Activated CD8-positive, alpha-beta memory T cell treated with anti-CD3 and anti-CD28 coated beads, Interleukin-2, amount 10 ng/mL, durations not matched to agents 7 days and 5 days (primary cell): ENCODE measurements at places on chromosomes 3 and 15. TPM values are rescaled to one million over a fixed set of nuclear protein-coding genes. Genes with fewer than 3 reads are reported as not detected.

The RAD18 gene
- 35.4 TPM for total RNA-seq

DNA sequence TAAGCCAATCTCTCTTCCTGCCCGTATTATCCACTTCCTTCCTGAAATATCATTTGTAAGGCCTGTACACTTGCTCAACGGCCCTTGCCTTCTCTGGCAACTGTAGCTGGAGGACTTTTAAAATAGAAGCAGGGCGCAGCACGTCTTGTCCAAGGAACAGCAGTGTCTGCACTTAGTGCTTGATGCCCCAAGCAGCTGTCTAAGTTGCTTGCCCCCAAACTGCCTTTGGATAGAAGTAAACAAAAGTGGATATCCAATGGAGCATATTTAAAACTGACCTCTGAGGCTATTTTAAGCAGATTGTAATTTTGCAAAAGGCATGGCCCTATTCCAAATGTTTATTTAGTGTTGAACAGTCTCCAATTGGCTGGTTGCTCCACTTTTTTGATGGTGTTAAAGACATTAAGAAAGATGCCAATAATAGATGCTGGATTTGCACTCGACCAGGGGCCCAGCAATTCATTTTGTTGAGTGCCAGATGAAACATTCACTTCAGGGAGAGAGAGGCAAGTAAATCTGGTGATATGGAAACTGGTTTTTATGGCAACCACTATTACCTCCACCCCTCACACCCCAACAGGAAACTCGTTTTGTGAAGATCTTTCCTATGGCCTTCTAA lies 526.8 kb upstream of the TBL1XR1 start:
- H3K27me3 ChIP-seq = no peaks in the 10 kb centered on the region
- H3K27ac ChIP-seq = no peak overlapping the region
- H3K36me3 ChIP-seq = peaks cover 2% of the 10 kb centered on the region
- no peak overlapping the region for H3K4me3 ChIP-seq

The GOLGA8Q gene
- total RNA-seq = 7.7 TPM

The CACNA1D gene
- 0.41 TPM for total RNA-seq

GRCh38 chr15:39491886-39492490 lies 88.9 kb upstream of the THBS1 start:
- no peak overlapping the region for H3K27ac ChIP-seq
- DNase-seq = no peak
- H3K27me3 ChIP-seq = peaks cover 45% of the 10 kb centered on the region
- no peak overlapping the region for H3K4me3 ChIP-seq
- peaks cover 22% of the 10 kb centered on the region for H3K4me1 ChIP-seq

DNA sequence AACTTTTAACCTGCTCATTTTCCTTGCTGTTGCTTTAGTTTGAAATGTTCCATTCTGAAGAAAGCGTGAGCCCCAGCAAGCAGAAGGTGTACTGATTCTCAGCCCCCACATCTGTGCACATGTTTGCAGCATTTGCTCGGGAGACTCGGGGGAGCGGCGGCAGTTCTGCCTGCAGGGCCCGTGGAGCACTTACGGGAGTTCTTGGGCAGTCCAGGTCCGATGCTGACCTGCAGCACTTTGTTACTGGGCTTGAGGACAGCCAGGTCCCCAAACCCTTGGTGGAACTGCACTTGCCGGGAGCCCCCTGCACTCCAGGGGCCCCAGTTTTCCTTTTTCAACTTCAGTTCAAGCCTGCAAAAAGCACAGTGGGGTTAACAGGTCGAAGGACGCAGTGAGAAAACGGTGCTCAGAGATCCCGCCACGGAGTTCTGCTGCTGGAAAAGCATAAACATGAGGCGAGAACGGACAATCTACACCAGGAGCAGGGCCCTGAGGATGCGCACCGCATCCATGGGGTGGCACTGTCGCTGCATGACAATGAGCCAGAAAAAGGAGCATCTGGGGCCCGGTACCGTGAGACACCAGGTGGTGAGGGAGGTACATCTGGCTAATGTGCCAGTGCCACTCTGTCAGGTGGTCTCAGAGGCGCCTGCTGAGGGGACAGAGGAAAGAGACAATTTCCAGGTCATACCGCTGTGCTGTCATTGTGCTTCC lies 45.6 kb upstream of the LDHAL6B start:
- no peaks in the 10 kb centered on the region for H3K27me3 ChIP-seq
- peaks cover 14% of the 10 kb centered on the region for H3K36me3 ChIP-seq
- peak; percentile 50 for DNase-seq
- no peak overlapping the region for H3K27ac ChIP-seq
- peaks cover 13% of the 10 kb centered on the region for H3K4me1 ChIP-seq

- no peaks in the 10 kb centered on the region for H3K36me3 ChIP-seq
- no peak overlapping the region for H3K27ac ChIP-seq
- H3K4me3 ChIP-seq = no peak overlapping the region
- H3K4me1 ChIP-seq = peaks cover 12% of the 10 kb centered on the region
- DNase-seq = no peak
- H3K27me3 ChIP-seq = no peaks in the 10 kb centered on the region
Measured at GRCh38 chr3:72618739-72619138, 229.5 kb downstream of the SHQ1 start.

DNA sequence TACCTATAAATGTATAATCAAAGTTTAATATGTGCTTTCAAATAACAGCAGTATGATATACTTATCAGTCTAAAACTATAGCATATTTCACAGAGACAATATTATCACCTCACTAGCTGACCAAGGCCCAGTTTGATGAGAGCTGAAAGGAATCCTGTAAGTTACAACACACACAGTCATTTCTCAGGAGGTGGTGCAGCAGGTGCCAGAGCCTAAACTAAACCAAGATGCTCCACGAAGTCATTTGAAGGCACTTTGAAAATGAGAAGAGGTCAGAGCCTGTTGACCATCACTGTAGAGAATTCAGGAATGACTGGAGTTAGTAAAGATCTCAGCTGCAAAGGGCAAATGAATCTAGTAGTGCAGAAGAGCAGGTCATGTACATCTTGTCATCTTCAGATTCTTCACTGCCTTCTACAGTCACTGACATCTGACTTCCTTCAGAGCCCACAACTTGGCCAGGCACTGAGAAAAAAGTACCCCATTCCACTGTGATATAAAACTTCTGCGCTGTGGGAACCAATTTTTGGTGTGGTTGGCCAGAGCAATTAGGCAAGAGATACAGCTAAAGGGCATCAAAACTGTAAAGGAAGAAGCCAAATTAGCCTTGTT lies 7.9 kb downstream of the GBE1 start:
- H3K4me1 ChIP-seq = peaks cover 7% of the 10 kb centered on the region
- H3K27me3 ChIP-seq = no peaks in the 10 kb centered on the region
- peaks cover 54% of the 10 kb centered on the region for H3K36me3 ChIP-seq
- no peak overlapping the region for H3K4me3 ChIP-seq
- DNase-seq = no peak
- no peak overlapping the region for H3K27ac ChIP-seq

The REC114 gene
- not detected for total RNA-seq

- peak; percentile 59 for DNase-seq
- H3K36me3 ChIP-seq = peaks cover 9% of the 10 kb centered on the region
- H3K27ac ChIP-seq = peak overlapping the region; percentile 62
- peaks cover 49% of the 10 kb centered on the region for H3K4me1 ChIP-seq
Measured at GRCh38 chr3:119700269-119700919, 2.4 kb upstream of the CFAP91 start.

GRCh38 chr3:167484551-167484950 lies 10.7 kb upstream of the SERPINI2 start:
- no peak for DNase-seq
- no peak overlapping the region for H3K4me3 ChIP-seq

- no peak for DNase-seq
- H3K36me3 ChIP-seq = no peaks in the 10 kb centered on the region
- H3K27me3 ChIP-seq = peaks cover 6% of the 10 kb centered on the region
- H3K4me3 ChIP-seq = no peak overlapping the region
Measured at GRCh38 chr3:99712291-99712954, 74.0 kb downstream of the COL8A1 start.

GRCh38 chr15:68012911-68013310 lies 41.2 kb upstream of the PIAS1 start:
- no peaks in the 10 kb centered on the region for H3K4me1 ChIP-seq
- H3K4me3 ChIP-seq = no peak overlapping the region
- H3K27ac ChIP-seq = no peak overlapping the region
- H3K36me3 ChIP-seq = peaks cover 1% of the 10 kb centered on the region

GRCh38 chr3:2876362-2876761 lies 233.8 kb downstream of the IL5RA start:
- H3K27me3 ChIP-seq = peaks cover 9% of the 10 kb centered on the region
- no peaks in the 10 kb centered on the region for H3K4me1 ChIP-seq
- H3K4me3 ChIP-seq = no peak overlapping the region
- no peak overlapping the region for H3K27ac ChIP-seq
- no peak for DNase-seq

The RASL12 gene
- not detected for total RNA-seq

- no peaks in the 10 kb centered on the region for H3K27me3 ChIP-seq
- no peaks in the 10 kb centered on the region for H3K36me3 ChIP-seq
- no peak overlapping the region for H3K27ac ChIP-seq
- H3K4me1 ChIP-seq = peaks cover 11% of the 10 kb centered on the region
Measured at GRCh38 chr15:63858881-63859280, 25.1 kb upstream of the HERC1 start.

The HYAL2 gene
- total RNA-seq = 7.4 TPM

The GOLGA8S gene
- total RNA-seq = 0.49 TPM

DNA sequence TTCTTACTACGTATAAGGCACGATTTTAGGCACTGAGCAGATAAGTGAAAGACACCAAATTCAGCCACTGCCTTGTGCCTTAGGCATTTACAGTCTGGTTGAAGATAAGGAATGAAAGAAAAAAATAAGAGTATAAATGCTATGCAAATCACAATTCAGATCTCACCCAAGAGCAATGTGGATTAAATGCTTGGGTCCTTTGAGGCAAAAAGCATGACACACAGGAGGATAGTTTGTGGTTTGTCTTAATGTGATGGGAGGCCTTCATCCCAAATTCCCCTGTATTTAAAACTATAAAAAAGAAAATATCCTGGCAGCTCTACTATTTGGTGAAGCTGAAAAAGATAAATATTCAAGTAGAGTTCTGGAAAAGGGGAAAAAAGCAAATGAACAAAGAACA lies 79.8 kb downstream of the TGFBR2 start:
- peaks cover 79% of the 10 kb centered on the region for H3K4me1 ChIP-seq
- H3K27ac ChIP-seq = no peak overlapping the region
- peaks cover 75% of the 10 kb centered on the region for H3K36me3 ChIP-seq
- H3K27me3 ChIP-seq = no peaks in the 10 kb centered on the region
- DNase-seq = no peak
- H3K4me3 ChIP-seq = no peak overlapping the region

The DET1 gene
- 1.8 TPM for total RNA-seq

The ATP13A5 gene
- not detected for total RNA-seq

The GPR15 gene
- 182 TPM for total RNA-seq

The HES1 gene
- total RNA-seq = 0.28 TPM
